ENCODE measurements at places on chromosomes 16 and 17. TPM values are rescaled to one million over a fixed set of nuclear protein-coding genes. Genes with fewer than 3 reads are reported as not detected.
A peak's percentile ranks its signal among the peaks of the same experiment; 100 is the strongest.

Gene PPP1R1B
- total RNA-seq = 0.36 TPM

Gene PNMT
- total RNA-seq = 7.6 TPM

Gene CPHXL
- total RNA-seq = not detected

Gene ZNF778
- total RNA-seq = 8.7 TPM

Gene GDE1
- total RNA-seq = 126 TPM

Gene PTGES3L
- total RNA-seq = 37.9 TPM

Gene HAP1
- 0.14 TPM for total RNA-seq

GRCh38 chr16:74474416-74474815 lies 53.1 kb upstream of the CLEC18B start:
- no peak for DNase-seq

DNA sequence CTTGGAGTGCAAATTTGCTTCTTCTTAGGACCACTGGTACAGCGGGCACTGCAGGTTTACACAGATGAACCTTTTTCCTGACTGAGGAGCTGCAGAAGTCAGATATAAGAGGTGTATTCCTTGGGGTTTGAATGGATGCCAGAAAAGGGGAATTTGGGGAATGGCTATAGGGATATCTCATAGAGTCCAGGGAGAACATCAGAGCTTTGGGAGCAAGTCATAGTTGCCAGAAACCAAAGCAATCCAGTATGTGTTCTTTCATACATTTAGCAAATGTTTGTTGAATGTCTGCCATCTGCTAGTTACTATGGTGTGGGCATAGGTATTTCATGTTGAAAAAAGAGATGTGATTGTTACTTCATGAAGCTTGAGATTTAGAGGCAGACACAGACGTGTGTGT lies 46.8 kb downstream of the MAP2K4 start:
- no peak for DNase-seq

DNA sequence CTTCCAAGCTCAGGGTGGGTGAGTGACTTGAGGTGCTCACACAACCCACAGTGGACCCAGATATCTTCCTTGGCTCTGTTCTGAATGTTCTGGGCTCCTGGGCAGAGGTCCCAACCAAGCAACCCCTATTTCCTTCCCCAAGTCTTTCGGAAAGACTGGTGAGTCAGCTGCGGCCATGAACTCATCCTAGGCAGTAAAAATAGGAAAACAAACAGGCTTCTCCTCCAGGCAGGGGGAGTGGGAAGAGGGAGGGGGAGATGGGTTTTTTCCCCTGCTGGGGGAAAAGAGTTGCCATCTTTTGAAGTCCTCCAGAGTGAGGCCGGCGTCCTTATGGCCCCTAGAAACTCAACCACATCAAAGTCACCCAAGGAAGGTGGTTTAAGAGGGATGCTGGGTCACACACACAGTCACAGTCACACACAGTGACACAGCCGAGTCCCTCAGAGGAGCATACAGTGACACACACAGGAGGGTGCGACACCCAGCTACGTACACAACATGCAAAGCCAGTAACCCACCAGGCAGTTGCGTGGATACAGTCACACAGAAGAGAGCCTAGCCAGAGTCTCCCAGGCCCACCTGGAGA lies 16.0 kb upstream of the DLX4 start:
- no peak for DNase-seq

- no peak for DNase-seq
These were observed 12.1 kb upstream of the ALDOA start for GRCh38 chr16:30053376-30054015.

- DNase-seq = no peak
These were observed 28.6 kb downstream of the WDR45B start for GRCh38 chr17:82619641-82620040.

- no peak for DNase-seq
These were observed 214.5 kb upstream of the MAF start for GRCh38 chr16:79815049-79815448.

GRCh38 chr17:51707216-51707615 lies 446.9 kb downstream of the UTP18 start:
- DNase-seq = no peak

DNA sequence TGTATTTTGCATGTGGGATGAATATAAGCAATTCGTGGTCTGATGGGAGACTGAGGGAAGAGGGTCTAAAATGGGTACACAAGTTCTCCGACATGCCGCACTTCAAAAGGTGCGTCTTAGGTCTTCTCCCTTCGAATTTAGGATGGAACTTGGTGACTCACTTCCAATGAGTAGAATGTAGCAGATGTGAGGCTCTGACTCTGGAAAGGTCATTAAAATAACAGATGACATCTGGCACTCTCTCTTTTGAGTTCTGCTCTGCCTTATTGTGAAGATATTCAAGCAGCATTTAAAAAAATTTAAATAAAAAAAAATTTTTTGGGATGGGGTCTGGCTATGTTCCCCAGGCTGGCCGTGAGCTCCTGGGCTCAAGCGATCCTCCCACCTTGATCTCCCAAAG lies 92.7 kb downstream of the TMEM100 start:
- DNase-seq = no peak

DNA sequence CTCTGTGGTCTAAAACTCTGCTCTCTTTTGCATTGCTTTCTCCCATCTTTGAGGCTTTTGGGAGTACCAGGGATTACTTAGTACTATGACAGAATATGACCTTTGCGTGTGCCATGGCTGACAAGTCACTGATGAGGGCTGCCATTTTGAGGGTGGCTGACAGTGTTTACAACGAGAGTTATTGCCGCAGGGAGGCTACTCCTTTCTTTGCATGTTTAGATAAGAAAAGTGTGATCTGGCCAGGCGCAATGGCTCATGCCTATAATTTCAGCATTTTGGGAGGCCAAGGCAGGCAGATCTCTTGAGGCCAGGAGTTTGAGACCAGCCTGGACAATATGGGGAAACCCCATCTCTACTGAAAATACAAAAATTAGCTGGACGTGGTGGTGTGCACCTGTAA lies 77.5 kb downstream of the GSG1L start:
- no peak for DNase-seq

- DNase-seq = no peak
These were observed 108.9 kb downstream of the ENGASE start for GRCh38 chr17:79183293-79184158.

GRCh38 chr16:4200000-4200780 lies 41.7 kb downstream of the SRL start:
- peak; percentile 61 for DNase-seq

DNA sequence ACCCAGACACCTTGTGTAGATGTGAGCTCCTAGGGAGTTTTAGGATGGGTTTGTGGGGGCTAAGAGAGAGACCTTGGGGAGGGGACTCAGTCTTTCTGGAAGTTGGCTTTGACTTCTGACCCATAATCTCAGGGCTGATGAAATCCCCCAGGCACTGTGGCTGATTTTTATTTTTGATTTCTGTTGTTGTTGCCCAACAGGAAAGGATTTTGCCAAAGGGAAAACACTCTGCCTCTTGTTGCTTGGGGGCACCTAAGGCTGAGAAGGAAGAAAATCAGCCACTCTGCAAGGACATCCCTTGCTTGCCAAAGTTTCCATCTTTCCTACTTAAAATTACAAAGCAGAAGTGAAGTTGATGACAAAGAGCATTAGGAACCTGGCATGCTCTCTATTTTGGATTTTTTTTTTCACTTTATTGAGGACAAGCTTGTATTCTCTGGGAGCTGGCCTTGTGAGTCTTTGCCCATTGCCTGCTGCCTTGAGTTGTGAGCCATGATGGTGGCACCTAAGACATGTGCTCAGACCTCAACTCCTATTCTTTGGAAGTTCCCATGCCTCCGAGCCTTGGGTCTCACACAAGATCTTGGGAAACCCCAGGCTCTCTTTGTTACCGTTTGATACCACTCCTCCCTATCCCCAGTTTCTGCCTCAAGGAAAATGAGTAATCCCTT lies 3.2 kb upstream of the C1QTNF1 start:
- DNase-seq = no peak

DNA sequence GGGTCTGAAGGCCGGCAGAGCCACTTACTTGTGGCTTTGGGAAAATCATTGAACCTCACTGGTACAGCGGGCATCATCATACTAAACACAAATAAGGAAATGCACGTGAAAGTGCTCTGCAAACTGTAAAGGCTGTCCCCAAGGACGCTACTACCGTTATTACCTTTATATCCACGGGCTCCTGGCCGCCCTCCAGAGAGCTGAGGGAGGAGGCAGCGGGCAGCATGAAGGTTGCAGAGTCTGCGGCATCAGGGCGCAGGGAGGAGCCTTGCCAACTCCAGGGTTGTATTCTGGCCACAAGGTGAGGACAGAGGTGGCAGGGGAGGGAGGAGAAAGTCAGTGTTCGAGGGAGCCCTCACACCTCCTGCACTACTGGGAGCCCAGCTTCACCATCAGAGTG lies 68.3 kb upstream of the GCSH start:
- no peak for DNase-seq

DNA sequence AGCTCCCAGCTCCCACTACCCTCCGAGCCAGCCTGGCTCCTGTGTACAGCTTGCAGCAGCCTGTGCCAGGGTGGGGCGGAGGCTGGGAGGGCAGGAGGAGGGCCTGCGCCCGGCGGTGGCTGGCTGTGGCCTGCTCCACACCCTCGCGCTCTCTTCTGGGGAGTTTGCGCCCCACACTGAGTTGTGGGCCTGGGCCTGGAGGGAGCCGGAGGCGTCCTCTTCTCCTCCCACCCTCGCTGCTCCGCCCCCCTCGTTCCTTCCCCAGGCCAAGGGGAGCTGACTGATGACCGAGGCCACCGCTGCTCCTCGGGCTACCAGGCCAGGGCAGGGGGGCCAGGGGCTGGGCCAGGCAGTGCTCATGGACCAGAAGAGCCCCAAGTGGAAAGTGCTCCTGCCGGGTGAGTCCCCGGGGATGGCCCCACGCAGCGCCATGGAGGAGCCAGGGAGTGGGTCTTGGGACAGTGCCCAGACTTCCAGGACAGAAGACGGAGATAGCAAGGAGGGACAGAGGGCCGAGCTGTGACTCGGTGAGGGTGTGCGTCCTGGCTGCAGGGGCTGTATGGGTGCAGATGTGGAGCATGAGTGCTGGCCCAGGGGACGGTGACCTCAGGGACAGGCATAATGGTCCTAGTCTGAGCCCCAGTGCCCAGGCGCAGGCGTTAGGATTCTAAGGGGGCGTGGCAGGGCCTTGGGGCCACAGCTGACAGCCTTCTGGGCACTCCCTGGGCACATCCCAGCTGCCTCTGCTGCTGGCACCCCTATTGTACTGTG lies 242.1 kb upstream of the GSE1 start:
- DNase-seq = no peak

DNA sequence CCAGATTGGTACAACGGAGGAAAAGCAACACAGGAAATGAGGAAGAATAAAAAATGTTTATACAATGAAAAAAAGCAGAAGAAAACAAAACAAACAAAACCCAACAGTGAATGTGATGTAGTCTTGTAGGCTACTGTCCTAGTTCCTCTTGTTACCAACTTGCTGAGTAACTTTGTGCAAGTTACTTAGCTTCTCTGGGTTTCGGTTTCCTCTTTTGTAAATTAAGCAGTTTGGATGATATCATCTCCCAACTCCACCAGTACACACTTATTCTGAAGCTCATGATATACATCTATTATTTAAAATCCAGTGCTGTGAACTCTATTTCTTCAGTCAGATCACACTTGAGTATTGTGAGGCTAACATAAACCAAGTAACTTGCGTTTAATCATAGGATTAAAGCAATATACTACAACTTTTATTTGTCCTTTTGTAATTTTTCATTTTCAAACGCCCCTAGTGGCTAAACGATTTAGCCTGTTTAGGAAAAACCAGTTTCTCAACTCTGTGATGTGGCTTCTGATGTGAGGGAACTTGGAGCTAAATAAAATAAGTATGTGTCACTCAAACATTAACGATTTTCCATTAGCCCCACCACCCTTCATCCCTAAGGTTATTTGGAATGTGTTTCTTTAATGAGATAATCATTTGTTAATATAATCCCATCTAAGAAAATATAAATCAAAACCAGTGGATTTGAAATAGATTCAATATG lies 1.4 kb upstream of the UNK start:
- no peak for DNase-seq

DNA sequence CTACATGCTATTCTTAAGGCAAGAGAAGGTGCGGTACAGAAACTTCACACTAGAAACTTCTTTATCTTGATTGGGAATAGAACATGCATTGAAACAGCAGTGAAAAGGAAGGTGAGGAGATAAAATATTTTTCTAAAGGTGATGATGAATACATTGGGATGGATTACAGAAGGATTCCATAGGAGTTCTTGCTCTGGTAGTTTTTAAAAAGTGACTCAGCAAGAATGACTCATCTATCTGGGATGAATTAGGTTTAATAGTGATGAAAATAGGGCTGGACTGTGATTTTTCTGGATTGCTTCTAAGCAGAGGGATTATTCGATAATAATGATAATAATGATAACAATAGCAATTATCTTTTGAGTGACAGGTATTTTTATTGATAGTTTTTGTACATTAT lies 65.6 kb upstream of the HS3ST4 start:
- DNase-seq = no peak

GRCh38 chr17:1580979-1581676 lies 18.5 kb upstream of the PITPNA start:
- DNase-seq = no peak

Measured in left ventricle myocardium inferior (tissue), 1 donor.